ENCODE measurements at places on chromosomes 11 and 22.

GRCh38 chr11:84224042-84224441, 937.9 kb upstream of the CCDC90B start:
- DNase-seq, result no peak

DNA sequence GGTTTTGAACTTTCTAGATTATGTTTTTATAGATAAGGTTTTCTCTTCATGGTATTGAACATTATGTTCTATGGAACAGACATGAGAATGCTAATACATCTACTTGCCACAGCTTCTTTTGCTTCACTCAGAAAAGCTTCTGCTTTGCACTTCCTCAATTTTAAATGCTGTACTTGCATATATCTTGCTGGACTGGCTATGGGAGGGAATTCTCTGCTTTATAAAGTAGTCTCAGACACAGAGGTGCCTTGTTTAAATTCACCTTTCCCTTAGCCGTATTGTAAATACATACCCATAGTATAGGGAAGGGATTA, 173.9 kb downstream of the DDX10 start:
- no peak for DNase-seq

- DNase-seq, result peak; percentile 90
Observed at GRCh38 chr11:83051760-83052671, 19.7 kb downstream of the RAB30 start.

GRCh38 chr11:95684701-95685100, 104.9 kb downstream of the FAM76B start:
- no peak for DNase-seq

- DNase-seq, result no peak
Observed at GRCh38 chr22:35172442-35172841, 84.9 kb upstream of the HMGXB4 start.
